ENCODE measurements at places on chromosomes 4 and X.

DNA sequence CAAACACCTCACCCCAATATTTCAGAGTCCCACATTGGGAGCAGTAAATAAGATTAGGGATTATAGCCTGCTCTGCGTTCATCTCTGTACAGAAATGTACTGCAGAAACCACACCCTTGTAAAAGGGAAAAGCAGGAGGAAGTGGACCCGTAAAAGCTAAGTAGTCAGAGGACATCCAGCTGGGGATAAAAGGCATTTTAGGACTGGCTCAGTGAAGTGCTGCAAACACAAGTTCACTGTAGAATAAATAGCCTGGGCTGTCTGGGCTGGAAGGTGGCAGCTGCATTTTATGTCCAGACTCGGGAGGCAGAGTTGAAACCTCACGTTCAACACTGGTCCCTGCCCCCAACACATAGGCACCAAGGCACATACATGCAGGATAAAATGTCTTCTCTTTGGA is 178.7 kb upstream of the FAT1 start:
- no peak for DNase-seq

DNA sequence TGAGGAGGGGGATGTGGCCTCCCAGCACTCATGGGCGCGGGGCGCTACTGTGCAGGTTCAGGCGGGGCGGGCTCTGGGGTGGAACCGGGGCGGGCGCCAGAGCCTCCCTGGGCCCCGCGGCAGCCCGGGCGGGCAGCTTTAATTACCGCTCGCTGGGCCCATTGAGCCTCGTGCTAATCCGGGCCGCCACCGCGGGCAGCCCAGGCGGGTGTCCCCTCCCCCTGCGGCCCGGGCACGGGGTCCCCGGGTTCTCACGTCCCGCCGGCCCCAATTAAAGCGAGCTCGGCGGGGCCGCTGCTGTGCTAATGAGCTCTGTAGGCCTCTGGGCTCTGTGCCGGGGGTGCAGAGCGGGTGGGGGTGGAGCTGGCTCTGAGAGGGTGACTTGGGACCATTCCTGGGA is 22.8 kb upstream of the FGFR3 start:
- no peak for DNase-seq

GRCh38 chr4:136392576-136392975 is 1139.7 kb downstream of the PCDH18 start:
- peak; percentile 16 for DNase-seq

- no peak for DNase-seq
Measured at GRCh38 chr4:145812919-145813318, 125.7 kb downstream of the ZNF827 start.

DNA sequence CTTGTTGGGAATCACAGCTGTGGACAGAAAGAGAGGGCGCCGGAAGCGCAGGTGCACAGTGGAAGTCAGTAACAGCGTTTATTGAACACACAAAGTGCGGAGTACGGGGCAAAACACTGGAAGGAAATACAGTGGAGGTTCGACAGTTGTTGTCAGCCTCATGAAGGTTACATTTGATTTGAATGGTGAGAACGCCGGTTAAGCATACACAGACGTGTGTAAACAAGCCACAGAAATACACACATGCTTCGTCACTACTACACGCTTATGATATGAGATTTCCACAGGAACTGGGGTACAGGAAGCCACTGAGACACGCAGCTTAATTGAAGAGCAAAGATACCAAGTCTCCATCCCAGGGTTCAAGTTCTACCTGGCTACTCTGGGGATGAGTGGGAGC is 12.0 kb downstream of the CCKAR start:
- no peak for DNase-seq

DNA sequence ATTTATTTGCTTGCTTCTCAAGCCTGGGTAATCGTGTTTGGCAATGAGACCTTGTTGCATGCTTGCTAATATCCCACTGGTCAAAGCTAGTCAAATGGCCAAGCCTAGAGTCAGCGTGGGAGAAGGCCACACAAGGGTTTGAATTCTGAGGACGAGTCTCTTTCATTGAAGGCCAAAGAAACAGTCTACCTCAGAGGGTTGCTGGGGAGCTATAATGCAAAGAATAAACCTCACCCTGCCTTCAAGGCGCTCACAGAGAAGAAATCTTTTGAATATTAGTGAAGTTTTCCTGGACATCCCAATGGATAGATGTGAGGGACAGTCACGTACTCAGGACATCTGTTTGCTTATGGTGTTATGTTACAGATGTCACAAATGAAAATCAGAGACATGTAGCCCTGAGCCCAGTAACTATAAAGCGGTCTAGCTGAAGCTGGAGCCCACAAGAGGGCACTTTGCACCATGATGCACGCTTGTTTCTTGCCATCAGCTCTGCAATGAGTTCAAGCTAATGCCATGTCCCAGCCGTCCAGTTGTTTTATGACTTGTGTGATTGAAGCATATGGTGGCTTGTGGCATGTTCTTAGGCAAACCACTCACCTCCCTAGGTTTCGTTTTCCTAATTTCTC is 1.1 kb upstream of the TLR3 start:
- peak; percentile 73 for DNase-seq

- DNase-seq: no peak
Measured at GRCh38 chrX:15418041-15418706, 34.0 kb upstream of the VEGFD start.

GRCh38 chr4:11426731-11427120 is 2.0 kb downstream of the HS3ST1 start:
- no peak for DNase-seq

DNA sequence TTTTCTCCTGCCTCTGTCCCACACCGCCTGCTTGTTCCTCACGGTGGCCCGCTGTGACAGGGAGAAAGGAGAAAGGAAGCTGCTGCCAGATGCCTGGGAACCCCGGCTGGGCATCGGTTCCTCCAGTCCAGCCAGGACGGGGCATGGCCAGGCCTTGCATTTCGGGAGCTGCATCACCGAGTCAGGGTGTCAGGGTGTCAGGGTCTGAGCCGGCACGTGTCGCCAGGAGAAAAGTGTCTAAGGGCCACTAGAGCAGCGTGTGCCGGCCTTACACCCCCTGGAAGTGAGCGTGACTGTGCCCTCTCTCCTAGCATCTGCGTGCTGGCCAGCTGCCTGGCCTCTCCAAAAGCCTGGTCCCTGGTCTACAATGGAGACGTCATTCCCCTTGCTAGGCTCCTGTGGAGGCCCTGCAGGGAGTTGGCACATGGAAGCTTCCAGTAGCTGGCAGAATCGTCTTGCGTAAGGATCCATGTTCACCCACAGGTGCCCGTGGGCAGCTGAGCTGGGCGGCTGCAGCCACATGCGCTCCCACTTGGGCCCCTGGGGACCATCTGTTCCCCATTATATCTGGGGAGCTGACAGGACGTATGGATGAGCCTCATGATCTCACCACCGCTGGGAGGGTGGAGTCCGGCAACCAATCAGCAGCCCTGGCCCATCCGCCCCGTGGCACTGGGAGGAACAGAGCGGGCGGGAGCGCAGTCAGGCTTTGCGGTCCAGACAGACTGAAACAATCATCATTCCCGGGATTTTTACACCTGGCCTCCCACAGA is 39.9 kb upstream of the HMX1 start:
- DNase-seq: no peak

- DNase-seq: no peak
Measured at GRCh38 chrX:154354013-154354412, 20.4 kb downstream of the FLNA start.

DNA sequence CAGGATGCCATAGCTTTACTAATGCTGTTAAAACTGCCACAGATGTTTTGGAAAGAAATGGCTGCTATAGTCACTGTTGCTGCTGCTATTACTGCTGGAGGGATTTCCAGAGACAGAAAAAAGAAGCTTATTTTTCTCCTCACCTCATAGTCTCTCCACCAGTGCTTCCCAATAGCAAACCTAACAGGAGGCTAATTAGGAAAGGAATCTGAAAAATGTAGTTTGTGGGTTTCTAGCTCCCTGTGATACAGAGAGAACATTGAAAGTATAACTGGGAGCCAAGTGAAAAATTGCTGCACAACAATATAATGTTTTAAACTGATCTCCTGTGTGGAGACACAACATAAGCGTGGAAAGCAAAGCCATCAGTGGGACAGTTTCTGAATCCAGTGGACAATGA is 8.6 kb upstream of the TSPAN7 start:
- DNase-seq: no peak

- DNase-seq: no peak
Measured at GRCh38 chr4:48787056-48787455, 7.0 kb upstream of the FRYL start.

- DNase-seq: no peak
Measured at GRCh38 chr4:185464183-185464582, 7.3 kb downstream of the CCDC110 start.

DNA sequence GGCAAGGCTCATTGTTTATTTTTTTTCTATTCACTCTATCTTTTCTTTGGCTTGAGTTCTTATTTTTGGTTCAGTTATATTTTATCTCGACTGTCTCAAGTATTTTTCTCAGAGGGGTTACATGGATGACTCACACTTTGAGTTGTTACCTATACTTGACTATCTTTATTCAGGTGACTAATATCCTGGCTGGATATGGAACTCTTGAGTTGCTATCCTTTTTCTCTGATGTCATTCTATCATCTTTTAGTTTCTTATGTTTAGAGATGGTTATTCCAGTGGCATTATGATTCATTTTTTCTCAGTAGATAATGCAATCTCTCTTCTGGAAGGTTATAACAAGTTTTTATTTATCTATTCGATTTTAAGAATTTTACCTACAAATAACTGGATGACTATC is 117.9 kb downstream of the COX18 start:
- peak; percentile 28 for DNase-seq

GRCh38 chrX:110086162-110086915 is 83.4 kb downstream of the TMEM164 start:
- DNase-seq: no peak

GRCh38 chrX:149472625-149473024 is 32.5 kb downstream of the IDS start:
- DNase-seq: no peak

- no peak for DNase-seq
Measured at GRCh38 chr4:138835832-138836533, 179.6 kb upstream of the NOCT start.

DNA sequence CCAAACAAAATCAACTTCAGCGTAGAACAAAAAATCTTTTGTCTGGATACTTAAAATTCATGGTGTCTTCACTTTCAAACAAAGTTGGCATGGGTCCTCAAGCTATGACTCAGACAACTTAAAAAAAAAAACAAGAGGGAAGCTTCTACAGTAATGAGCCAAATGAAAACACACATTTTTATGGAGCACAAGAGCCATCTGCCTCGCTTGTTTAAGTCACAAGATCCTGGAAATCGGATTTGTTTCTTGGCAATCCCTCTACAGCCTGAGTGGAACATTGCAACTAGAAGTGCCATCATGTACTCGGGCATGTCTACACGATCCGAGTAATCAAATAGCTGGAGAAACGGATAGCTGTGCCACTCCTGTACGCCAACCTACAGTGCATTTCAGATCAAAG is 22.6 kb downstream of the LAMP2 start:
- no peak for DNase-seq

DNA sequence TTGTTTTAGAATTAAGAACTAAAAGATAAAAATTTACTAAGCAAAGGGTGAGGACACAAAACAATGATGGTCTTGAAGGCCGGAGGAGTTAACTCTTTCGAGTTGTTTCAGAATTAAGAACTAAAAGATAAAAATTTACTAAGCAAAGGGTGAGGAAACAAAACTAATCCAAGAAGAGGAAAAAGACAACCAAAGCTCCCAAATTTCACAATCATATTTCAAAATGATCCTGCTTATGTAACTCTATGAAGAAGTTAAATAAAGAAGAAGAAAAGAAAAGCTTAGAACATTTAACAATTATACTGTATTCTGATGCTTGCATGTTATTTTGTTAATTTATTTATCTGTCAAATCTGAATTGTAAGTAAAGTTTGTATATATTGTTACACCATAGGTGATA is 154.8 kb upstream of the SLIT2 start:
- no peak for DNase-seq

DNA sequence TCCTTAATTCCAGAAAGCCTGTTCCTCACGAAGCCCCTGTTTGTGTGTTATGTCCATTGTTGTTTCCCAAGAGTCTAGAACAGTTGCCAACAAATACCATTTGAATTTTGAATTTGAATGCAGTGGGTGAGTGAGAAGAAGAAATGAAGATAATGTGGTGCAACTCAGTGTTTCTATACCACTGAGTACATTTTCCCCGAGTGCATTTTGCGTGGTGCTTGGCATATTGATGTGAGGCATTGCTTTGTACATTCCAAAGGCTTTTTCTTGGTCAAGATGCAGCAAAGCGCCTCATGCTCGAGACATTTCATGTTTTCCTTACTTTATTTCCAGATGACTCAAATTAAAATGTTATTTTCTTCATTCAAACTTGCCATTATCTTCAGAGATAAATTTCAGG is 253.1 kb upstream of the RPS6KA3 start:
- no peak for DNase-seq
